ENCODE measurements at places on chromosomes 3 and 15.

DNA sequence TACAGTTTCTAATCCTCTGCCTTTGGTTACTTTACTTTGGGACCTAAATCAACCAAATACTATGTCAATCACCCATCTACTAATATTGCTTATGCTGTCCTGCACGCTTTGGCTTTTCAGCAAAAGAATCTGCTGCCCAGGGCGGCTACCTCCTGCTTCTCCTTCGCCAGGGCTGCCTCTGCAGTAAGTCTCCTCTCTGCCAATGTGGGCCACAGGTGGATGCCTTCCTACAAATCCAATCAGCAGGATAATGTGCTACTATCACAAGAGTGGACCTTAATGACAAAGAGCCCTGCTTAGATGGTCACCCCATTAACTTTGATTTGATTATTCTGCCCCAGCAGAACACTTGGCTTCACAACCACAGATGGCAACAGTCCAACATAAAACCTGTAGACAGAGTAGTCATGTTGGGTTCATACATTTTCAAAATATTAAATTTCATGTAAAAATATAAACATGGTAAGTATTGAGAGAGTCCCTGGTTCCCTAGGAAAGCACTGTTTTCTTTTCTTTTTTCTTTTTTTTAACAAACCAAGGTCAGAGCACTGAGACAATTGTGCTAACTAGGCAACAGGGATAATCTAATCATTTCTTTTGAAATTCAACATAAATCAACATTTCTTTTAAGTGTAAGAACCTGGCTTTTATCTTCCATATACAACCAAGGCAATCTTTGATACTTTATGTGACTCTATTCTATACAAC lies 298.3 kb downstream of the ZBTB20 start:
- no peak for DNase-seq

GRCh38 chr3:58356054-58356453 lies 23.4 kb downstream of the PXK start:
- DNase-seq: no peak

- DNase-seq: no peak
Measured at GRCh38 chr3:76474632-76475031, 565.3 kb upstream of the ROBO2 start.

DNA sequence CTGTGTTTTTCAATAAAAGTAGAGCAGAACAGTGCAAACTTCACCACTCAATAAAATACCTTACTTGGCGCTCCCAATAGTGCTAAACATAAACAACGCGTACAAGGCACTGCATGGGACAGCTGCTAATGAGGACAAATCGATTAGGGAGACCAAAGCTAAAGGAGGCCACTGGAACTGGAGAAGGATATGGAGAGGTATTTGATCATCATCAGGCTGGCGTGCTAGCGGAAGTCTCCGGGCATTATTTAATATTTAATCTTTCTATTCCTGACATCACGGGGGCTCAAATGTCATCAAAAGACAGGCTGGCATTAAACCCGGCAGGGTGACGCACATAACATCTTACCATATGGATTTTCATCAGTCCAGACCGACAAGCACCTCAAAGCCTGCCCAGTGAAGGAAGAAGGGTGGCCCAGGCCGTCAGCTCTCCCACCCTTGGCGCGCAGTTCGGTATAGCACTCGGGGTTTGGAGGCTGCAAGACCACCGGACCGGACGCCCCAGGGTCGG lies 604 bp downstream of the CCPG1 start:
- DNase-seq: no peak

- no peak for DNase-seq
Measured at GRCh38 chr15:71096676-71097075, 18.6 kb upstream of the THSD4 start.

DNA sequence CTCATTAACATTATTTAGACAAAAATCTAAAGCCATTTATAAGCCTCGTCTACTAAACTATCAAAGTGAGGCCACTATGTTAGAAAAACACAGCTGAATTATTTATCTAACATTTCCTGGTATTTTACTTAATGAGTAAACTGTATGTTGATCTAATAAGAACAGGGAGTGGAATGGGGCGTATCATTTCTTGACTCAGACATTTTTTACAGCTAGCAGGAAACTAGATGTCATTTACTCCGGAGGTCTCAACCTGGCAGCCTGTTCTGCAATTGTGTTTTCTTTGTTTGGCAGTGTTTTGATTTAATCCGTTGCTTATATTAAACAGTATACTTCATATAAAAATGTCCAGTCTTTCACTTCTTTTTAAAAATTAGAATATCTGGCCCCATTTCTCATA lies 79.1 kb upstream of the ABI3BP start:
- DNase-seq: no peak

- no peak for DNase-seq
Measured at GRCh38 chr3:30649572-30650318, 43.3 kb downstream of the TGFBR2 start.

Data from T-helper 17 cell (primary cell).